ENCODE measurements at places on chromosomes 3 and 15. TPM values are rescaled to one million over a fixed set of nuclear protein-coding genes. Genes with fewer than 3 reads are reported as not detected.

SPSB4 gene
- 2.4 TPM for total RNA-seq

PLS1 gene
- 1.2 TPM for total RNA-seq

AMOTL2 gene
- total RNA-seq = 111 TPM

DNA sequence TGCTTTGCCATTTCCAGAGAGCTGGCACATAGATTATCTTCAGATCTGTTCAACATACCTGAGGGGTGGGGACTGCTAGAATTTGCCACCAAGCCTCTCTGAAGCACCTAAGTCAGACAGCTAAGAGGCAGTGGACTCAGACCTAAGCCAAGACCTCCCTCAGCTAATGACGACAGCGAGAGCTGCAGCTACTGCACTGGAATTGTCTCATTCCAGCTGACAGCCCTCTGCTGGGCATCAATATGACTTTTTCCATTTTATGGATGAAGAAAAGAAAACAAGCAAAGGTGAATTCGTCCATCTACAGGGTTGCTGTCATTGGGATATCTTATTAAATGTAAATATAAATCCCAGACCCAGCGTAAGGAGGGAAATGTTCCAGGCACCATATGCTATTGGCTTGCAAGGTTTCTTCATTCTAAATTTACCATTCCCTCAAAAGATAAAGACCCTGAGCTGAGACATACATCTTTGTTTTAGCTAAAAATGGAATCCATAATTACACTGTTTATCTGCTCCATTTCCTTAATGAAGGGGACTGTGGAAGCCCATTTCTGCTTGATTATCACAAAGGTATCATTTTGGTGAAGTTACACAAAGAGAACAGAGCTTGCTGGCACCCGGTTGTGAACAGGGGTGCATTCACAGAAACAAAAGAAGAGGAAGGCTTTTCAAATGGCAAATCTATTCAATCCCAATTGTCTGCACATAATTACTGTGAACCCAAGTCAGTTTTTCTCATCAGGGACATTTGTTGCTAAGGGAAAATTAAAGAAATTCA is 85.5 kb upstream of the LRTM1 start:
- H3K36me3 ChIP-seq = no peaks in the 10 kb centered on the region
- H3K27me3 ChIP-seq = no peaks in the 10 kb centered on the region
- no peaks in the 10 kb centered on the region for H3K4me1 ChIP-seq
- no peak for DNase-seq
- H3K4me3 ChIP-seq = no peak overlapping the region

- peak overlapping the region; percentile 88 for H3K27ac ChIP-seq
- DNase-seq = no peak
- no peaks in the 10 kb centered on the region for H3K36me3 ChIP-seq
- peak overlapping the region; percentile 65 for H3K4me3 ChIP-seq
Measured at GRCh38 chr3:29279286-29279685, 1.6 kb upstream of the RBMS3 start.

DNA sequence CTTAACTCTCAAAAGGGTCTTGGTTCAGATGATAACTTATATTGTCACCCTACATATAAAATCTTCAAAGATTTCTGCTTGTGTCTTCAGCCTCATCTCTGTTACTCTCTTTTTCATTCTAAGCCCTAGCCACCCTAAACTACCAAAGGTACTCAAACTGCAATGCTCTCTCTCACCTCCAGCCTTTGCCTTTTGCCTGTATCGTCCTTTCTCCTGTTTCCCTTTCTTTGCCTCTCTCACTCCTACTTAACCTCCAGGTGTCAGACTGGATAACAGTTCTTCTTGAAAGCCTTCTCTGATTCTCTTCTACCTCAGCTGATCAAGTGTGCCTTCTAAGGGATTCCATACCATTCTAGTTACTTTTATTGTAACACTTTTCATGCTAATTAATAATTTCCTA is 149.8 kb downstream of the SERPINI1 start:
- H3K27ac ChIP-seq = no peak overlapping the region
- H3K36me3 ChIP-seq = no peaks in the 10 kb centered on the region
- H3K27me3 ChIP-seq = no peaks in the 10 kb centered on the region
- DNase-seq = no peak
